Esophagus mucosa (tissue), 1 donor: ENCODE measurements at places on chromosomes 3 and 15. TPM values are rescaled to one million over a fixed set of nuclear protein-coding genes. Genes with fewer than 3 reads are reported as not detected.

DNA sequence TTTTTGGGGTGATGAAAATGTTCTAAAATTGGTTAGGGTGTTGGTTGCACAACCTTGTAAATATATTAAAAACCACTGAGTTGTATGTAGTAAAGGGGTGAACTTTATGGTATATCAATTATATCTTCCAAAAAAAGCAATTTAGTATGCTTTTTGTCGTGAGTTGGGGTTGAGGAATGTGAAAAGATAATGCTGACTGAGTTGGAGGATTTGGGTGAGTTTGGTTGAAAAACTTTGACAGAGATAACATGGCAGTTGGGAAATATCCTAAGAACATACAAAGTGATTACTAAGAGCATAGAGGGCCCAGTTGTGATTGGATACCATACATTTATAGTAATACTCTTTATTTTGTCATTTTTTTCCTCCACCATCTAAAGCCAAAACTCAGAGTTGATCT, 33.6 kb downstream of the HMG20A start:
- no peak for ATAC-seq

- ATAC-seq, result no peak
Measured at GRCh38 chr15:63080634-63081250, 38.2 kb downstream of the TPM1 start.

DNA sequence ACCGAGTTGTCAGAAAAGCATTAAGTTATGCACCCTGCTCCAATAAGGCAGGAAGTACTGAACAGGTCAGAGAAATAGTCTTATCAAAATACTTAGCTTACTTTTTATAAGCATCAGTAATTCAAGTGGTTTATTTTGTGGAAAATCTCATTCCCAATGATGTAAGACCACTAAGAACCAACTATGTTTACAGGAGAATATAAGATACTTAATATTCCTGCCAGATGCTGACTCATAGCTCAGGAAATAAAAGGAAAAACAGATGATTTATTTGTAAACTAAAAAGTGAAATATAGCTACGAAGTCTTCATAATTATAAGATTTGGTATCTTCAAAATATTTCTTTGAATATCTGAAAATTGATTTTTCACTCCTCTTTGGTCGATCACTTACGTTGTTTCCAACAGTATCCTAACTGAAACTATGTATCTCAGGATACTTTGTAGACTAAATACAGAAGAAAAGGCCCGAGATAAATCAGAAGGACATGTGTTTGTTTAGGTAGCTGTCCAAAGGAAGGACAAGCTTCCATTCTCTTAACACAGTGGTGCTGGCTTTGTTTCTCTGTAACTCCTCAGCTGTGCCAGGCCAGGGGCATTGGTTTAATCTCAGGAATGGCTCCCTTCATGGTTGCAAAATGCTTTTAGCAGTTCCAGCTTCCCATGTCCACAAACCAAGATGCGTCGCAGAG, 295.8 kb downstream of the GBE1 start:
- no peak for ATAC-seq

- peak; percentile 67 for ATAC-seq
Measured at GRCh38 chr15:58392141-58392540, 39.6 kb upstream of the LIPC start.

DNA sequence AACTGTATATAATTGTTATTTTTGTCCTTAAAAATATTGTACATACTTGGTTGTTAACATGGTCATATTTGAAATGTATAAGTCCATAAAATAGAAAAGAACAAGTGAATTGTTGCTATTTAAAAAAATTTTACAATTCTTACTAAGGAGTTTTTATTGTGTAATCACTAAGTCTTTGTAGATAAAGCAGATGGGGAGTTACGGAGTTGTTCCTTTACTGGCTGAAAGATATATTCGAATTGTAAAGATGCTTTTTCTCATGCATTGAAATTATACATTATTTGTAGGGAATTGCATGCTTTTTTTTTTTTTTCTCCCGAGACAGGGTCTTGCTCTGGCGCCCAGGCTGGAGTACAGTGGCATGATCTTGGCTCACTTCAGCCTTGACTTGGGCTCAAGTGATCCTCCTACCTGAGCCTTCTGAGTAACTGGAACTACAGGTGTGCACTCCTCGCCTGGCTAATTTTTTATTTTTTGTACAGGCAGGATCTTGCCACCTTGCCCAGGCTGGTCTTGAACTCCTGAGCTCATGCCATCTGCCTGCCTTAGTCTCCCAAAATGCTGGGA, 10.7 kb downstream of the NFKBIZ start:
- no peak for ATAC-seq

- peak; percentile 92 for ATAC-seq
Measured at GRCh38 chr15:52331490-52332240, 36.1 kb upstream of the MYO5C start.

DNA sequence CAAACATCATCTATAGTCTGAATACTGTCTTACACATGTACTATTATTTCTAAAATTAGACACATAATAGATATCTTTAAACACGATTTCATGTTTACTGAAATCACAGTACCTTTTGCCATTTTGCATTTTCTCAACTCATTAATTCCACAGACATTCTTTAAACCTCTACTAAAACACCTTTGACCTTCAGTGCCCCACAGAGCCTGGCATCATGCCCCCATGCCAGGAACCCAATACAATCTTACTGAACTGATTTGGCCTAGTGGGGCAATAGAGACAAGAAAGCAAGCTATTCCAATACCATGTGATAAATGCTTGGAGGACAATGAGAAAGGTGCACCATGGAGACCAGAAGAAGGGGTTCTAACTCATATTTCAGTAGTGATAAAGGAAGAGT, 19.3 kb upstream of the GUCA1C start:
- ATAC-seq, result no peak

- ATAC-seq, result no peak
Measured at GRCh38 chr15:59817834-59818233, 128.7 kb upstream of the BNIP2 start.

DNA sequence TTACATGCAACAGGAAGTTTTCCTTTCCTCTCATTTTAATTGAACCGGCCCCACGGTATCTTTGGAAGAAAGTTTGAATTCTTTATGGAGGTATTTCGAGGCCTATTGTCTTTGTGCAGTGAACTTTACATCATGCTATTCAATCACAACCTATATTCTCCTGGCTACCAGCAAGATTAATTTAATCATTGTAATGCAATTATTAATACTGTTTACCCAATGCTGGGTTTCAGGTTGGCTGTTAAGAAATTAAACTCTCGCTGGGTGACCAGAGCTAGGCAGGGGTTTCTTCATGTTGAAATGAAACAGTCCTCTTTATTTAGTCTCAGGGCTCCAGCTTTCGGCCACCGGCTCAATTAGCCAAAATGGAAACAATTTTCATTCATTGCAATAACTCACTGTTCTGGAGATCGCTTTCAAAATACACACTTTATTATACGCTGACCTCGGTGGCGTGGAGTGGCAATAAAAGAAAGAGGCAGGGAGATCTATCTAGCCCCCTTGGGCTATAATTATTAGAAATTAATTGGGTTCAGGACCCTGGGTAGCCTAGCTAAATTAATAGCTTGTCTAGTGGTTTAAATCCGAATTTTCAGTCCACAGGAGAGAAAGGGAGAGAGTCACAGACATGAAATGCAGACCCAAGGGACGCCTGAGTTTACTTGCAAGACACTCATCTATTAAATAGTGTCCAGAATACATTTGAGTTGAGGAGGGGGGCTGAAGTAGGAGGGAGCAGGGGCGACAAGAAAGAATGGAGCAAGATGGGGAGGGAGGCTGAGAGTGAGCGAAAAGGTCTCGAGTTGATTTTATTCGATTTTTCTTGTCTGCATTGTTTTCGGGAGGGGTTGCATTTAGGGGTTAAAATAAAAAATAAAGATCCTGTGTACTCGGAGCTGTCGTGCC, 3.9 kb upstream of the MECOM start:
- ATAC-seq, result no peak

DNA sequence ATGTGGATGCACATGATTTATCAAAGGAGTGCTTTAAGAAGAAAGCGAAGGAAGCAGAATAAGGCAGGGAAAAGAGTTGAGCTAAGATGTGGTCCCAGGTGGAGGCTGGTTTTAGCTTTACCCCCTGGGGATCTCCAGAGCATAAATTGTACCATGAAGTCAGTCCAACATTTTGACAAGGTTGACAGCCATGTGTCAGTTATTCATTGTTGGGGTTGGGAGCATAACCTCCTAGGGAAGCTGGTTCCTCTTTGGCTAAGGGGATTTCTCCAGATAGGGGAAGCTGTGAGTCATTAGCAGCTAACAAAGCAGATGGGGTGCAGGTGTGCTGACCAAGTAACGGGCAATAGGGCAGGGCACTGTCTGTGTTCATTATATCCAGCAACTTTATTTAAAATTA, 123.7 kb upstream of the IGSF10 start:
- no peak for ATAC-seq

DNA sequence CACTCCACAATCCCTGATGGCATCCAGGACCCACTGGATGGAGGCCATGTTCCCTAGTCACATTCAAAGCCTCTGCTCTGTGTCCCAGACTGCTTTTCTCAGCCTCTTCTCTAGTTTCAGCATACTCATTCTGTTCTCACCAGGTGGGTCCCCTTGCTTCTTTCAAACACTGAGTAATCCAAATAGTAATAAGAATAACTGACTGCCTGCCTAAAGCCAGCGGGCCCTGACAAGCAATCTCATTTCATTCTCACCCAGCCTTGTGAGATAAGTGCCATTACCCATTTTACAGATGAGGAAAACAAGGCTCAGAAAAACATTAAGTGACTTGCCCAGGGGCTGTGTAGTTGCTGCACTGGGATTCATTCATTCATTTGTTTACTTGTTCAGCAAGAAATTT, 25.4 kb downstream of the MAPKAPK3 start:
- no peak for ATAC-seq

- ATAC-seq, result no peak
Measured at GRCh38 chr3:51968170-51968775, 1.0 kb upstream of the PCBP4 start.

- no peak for ATAC-seq
Measured at GRCh38 chr3:73419942-73420341, 204.8 kb downstream of the PDZRN3 start.

- no peak for ATAC-seq
Measured at GRCh38 chr3:46593979-46594378, 18.3 kb upstream of the FAM240A start.

C3orf20 gene
- 0.24 TPM for total RNA-seq

CHRD gene
- total RNA-seq, result 0.84 TPM

HRG gene
- total RNA-seq, result 0.12 TPM

GRIP2 gene
- 2.0 TPM for total RNA-seq

HGD gene
- total RNA-seq, result not detected

CLEC3B gene
- 3.1 TPM for total RNA-seq

GOLGA6A gene
- 0.08 TPM for total RNA-seq

GPR156 gene
- total RNA-seq, result 0.08 TPM
